ENCODE measurements at places on chromosomes 13 and 19.

GRCh38 chr13:112068540-112069060, 1.7 kb downstream of the SOX1 start:
- DNase-seq, result no peak

GRCh38 chr19:5957170-5957569, 20.8 kb downstream of the RANBP3 start:
- no peak for DNase-seq

- no peak for DNase-seq
Measured at GRCh38 chr13:37270226-37271001, 164.9 kb upstream of the CSNK1A1L start.

DNA sequence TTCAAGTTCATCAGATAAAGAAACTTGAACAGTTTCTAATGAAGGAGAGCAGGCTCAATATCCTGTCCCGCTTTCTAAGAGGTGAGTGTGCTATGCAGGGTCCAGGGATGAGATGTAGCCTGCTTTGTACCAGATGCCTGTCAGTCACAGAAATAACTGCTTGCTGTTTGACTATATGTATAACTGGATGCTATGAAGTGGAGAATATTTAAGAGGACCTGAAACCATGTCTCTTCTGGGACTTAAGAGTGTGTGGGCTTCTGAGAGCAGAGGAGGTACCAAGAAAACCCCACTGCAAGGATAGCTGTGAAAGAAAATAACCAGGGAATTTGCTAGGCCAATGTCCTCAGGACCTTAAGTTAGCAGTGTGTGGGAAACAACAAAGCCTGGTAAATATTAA, 246.3 kb upstream of the RFC3 start:
- DNase-seq, result no peak

- no peak for DNase-seq
Measured at GRCh38 chr19:55641426-55642152, 787 bp downstream of the ZNF580 start.

DNA sequence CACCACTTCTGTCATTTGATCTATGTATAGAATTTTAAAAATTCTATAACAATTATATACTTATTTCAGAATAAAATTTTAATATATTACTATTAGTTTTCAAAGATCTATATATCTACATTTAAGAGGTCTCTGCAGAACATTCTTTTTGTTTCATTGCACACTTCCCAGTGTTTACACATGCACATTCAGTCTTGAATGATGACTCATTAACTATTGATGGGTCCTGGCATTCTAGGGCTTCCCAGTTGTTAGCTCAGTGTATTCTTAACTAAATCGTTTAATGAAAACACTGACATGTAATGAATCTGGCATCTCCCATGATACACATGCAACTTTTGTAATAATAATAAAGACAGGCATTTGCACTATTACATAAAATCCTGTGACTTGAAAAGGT, 324.6 kb downstream of the KLF12 start:
- no peak for DNase-seq

GRCh38 chr13:72218966-72219365, 352.0 kb upstream of the DACH1 start:
- no peak for DNase-seq

- no peak for DNase-seq
Measured at GRCh38 chr13:74040200-74040599, 94.0 kb downstream of the KLF12 start.

DNA sequence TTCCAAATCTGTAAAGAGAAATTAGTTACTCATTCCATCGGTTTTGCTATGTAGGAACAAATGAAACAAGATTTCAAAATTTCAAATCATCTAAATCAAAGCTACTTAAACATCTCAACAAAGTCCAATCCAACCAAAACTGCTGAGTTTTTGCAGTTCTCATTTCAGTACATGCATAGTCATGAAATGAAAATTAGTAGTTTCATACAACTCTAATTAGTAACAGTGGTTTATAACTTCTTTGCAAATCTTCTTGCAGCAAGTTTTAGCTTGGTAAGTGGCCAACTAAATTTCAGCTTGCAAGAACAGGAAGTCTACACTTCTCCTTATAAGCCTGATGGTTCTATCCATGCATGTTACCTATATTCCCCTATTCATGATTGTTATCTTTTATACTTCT, 75.6 kb downstream of the SPRY2 start:
- DNase-seq, result no peak

- no peak for DNase-seq
Measured at GRCh38 chr13:34223984-34224383, 406.0 kb downstream of the RFC3 start.

DNA sequence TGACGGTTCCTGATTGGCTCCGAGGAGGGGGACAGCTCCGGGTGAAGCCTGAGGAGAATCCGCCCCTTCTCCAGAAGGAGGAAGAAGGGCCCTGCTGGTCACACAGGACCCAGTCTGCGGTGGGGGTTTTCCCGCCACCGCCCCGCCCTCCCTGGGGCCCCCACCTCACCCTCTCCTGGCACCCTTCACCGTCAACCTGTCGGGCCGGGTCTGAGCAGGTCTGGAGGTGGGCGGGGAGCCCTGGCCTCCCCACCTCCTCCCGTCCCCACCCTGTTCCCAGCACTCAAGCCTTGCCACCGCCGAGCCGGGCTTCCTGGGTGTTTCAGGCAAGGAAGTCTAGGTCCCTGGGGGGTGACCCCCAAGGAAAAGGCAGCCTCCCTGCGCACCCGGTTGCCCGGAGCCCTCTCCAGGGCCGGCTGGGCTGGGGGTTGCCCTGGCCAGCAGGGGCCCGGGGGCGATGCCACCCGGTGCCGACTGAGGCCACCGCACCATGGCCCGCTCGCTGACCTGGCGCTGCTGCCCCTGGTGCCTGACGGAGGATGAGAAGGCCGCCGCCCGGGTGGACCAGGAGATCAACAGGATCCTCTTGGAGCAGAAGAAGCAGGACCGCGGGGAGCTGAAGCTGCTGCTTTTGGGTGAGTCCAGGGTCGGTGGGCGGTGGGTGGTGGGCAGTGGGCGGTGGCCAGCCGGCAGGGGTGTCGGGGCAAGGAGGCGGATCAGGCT, at the start of gene GNA15:
TSS of gene GNA15 (plus strand) at position 73 of the 723 bp plus-strand sequence. CDS start at position 491, 418 bp downstream.
- DNase-seq, result no peak

- DNase-seq, result no peak
Measured at GRCh38 chr13:43676320-43676719, 110.5 kb downstream of the ENOX1 start.

GRCh38 chr13:48731957-48732569, 78.3 kb downstream of the CYSLTR2 start:
- peak; percentile 9 for DNase-seq

DNA sequence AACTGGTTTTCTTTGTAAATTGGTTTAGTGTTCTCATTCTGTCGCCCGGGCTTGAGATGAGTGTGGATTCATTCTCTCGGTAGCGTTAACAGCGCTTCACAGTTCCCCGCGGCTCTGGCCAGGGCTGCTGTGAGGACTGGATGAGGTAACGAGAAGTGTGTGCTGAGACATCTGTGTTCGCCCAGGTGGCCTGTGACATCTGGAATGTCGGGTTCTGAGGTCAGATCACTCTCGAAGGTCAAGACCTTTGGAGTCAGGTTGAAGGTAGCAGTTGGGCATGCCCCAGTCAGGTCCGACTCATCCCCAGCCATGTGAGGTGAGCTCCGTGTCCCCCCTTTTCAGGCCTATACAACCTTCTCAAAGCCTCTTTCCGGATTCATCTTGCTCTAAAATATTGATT, 13.4 kb upstream of the TUBGCP3 start:
- DNase-seq, result no peak

DNA sequence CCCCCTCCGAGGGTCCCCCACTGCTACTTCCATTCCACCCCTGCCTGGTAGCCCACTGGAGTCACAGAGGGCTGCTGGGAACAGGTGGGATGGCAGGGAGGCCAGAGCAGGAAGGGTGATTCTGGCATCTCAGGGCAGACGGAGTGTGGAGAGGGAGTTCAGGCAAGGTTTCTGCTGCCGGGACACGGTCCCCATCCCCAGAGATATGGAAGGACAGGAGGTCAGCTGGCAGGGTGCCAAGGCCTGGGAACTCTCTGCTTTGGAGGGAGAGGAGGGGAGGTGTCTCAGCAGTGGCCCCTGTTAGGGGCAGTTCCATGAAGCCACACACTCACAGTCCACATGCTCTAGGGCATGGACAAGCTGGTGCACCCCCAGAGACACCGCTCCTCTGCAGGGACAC, 68.1 kb downstream of the CHST8 start:
- no peak for DNase-seq

DNA sequence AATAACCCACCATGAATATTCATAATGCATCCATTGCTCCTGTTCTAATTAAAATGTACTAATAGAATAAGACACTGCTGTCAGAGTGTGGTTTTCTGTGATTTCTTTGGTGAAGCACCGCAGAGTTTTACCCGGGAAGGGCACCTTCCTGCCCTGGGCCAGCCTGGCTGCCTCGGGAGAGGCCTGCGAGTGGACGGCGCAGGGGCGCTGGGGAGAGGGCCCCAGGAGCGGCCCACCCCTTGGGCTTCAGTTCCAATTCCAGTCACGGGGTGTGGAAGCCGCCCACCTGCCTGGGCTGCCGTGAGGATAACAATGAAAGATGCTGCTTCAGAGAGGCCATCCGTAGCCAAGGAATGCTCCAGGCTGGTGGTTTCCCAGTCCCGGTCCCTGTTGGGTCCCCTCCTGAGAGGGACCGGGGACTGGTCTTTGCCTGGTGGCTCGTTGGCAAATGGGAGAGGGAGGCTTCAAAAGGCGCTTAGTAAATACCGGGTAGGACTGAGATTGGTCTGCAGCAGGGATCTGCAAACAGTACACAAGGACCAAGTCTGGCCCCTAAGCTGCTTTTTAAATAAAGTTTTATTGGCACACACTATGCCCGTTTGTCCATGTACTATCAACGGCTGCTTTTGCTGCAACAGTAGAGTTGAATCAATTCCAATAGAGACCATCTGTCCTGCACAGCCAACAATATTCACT, 18.0 kb downstream of the TCF3 start:
- no peak for DNase-seq

DNA sequence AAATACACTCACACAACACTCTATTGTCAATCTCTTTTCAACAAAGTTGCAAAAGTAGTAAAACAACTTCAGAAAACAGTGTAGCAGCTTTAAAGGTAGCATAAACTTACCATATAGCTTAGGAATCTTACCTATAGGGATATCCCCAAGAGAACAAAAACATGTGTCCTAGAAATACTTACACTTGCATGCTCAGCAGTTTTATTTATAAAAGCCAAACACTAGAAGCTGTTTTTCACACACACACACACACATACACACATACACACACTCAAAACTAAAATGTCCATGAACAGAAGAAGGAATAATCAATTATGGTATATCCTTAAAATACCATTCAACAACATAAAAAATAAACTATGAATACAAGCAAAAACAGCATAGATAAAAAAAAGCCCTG, 11.7 kb downstream of the ZNF773 start:
- no peak for DNase-seq

DNA sequence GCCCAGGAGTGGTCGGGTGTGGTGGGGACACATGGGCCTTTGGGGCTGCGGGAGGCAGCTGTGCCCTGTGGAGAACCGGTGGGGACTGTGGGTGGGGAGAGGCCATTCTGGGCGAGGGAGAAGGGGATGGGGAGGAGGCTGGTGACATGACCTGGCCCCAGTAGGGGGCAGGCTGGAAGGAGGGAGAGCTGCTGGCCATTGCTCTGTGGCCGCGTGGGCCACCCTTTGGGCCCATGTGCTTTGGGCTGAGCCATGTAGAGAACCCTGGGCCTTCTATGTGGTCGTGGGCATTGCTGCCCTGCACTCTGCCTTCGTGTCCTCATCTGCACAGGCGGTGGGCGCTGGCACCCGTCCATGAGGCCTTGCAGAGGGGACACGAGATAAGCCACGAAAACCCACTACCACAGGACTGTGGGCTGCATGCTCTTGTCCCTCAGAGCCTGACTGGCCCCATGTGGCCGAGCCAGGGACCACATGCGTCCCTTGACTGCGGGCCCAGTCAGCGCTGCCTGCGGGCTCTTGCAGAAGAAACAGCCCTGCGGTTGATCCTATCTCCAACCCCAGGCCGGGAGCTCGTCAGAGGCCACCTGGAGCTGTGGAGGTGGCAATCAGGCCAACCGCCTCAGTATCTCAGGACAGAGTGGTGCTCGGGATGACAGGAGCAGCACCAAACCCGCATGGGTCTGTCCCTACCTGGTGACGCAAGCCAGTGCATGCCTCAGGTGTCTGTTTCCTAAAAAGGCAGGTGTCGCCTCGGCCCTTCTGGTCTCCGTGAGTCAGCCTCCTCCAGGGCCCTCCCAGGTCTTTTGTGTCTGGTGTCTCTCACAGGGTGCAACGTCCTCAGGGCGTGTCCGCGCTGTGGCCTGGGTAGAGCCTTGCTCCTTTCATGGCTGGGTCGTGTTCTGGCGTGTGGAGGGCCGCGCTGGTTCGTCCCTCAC, 14.3 kb downstream of the FZR1 start:
- DNase-seq, result no peak

DNA sequence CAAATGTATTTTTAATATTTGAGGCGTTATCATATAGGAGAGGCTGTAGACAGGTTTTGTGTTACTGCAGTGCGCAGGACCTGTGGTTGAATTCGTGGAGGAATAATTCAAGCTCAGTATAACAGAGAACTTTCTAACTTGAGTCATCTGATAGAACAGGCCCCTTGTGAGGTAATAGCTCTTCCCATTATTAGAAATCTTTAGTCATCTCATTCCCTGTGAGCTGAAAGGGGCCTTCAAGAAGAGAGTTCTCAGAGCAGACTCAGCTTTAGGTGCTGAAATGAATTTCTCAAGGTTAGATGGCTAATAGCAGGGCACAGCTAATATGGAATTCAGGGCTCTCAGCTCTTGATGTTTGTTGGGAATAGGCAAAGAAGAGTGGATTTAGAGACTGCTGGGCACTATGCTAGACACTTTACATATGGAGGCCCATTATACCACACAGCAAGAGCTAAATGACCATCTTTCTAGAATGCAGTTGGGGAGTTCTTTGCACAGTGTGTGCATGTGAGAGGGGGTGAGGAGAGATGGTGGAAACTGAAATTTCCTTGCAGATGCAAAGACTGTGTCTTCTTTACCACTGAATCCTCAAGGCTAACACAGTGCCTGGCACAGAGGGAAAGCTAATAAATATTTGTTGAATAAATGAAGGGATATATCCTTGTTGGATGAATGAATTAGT, 89.5 kb downstream of the DGKH start:
- DNase-seq, result no peak

- DNase-seq, result no peak
Measured at GRCh38 chr19:7063339-7063738, 4.9 kb upstream of the MBD3L3 start.

- no peak for DNase-seq
Measured at GRCh38 chr13:30300596-30300995, 6.8 kb downstream of the KATNAL1 start.

GRCh38 chr19:33064458-33064791, 263 bp downstream of the RHPN2 start:
- DNase-seq, result no peak

DNA sequence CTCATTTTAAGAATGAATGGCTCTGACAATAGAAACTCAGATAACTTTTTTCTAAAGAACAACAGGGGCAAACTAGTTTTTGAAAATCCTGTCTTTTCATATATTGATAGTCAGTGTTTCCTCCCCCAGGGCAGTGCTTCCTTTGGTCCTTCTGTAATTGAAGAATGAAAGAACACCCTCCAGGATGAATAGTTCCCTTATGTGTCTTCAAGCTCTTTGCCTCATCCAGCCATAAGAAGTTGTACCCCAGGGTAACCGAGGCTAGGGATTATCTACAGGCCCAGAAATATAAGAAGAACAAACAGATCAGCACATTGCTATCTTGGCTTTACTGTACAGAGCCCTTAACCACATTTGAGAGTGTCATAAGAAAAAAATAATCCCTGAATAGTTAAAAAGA, 12.1 kb upstream of the ERICH6B start:
- DNase-seq, result no peak

GRCh38 chr13:111937777-111938311, 129.1 kb upstream of the SOX1 start:
- no peak for DNase-seq
